ENCODE measurements at places on chromosomes 11 and 22.

DNA sequence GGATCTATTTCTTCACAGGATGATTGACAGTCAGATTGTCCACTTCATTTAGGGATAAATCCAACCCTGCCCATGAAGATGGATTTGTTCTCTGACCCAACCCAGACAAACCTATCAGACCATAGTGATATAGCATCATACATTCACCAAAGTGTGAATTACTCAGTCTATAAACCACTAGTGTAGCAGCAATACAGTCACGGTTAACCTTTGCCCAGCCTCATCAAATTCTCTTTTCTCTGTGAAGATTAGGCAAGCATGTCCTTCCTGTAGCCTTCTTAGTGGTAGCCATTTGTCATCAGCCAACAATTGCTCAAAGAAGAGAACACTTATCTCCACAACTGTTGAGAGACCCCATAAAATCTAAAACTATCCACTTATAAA is 14.4 kb upstream of the BIRC2 start:
- H3K4me1 ChIP-seq = no peaks in the 10 kb centered on the region
- H3K4me3 ChIP-seq = no peak overlapping the region
- no peak for DNase-seq
- no peaks in the 10 kb centered on the region for H3K36me3 ChIP-seq
- H3K27me3 ChIP-seq = no peaks in the 10 kb centered on the region

DNA sequence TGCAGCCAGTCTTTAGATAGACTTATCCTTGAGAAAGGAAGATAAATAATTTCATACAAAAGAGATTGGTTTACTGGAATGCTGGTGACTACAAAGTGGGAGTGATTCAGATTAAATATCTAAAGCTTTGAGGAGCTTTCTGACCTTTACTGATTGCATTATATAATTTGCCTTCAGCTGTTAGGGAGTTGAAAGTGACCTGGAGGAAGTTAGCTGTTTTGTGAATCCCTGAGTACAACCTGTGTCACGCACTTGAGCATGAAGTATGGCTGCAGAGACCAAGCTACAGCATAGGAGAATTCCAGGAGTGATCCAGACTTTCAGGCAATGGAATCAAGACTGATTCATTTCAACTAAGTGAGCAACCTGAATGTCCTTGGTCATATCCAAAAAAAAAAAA is 1848.3 kb upstream of the RAG2 start:
- H3K36me3 ChIP-seq = no peaks in the 10 kb centered on the region
- no peak for DNase-seq
- H3K4me3 ChIP-seq = no peak overlapping the region
- no peak overlapping the region for H3K27ac ChIP-seq

GRCh38 chr11:72724851-72725723 is 27.1 kb downstream of the ARAP1 start:
- H3K27me3 ChIP-seq = no peaks in the 10 kb centered on the region
- peak; percentile 86 for DNase-seq
- no peak overlapping the region for H3K27ac ChIP-seq
- peaks cover 19% of the 10 kb centered on the region for H3K4me1 ChIP-seq

DNA sequence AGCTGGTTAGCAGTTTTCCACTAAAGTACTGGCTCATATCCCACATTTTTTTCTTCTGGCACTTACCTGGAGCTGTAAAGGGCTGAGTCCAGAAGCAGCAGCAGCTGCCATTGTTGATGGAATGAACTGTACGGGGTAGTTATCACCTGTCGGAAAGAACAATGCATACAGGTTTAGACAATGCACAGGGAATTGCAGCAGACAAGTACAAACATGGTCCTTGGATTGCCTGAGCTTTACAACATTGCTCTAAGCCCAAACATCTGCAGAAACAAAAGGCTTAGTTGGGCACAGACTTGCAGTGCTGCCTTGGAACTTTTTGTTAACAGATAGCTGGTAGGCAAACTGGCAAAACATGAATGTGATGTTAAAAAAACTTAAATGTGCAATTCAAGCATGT is 258.8 kb downstream of the SOX6 start:
- no peak overlapping the region for H3K4me3 ChIP-seq
- DNase-seq = no peak
- H3K4me1 ChIP-seq = no peaks in the 10 kb centered on the region
- no peaks in the 10 kb centered on the region for H3K27me3 ChIP-seq
- H3K36me3 ChIP-seq = no peaks in the 10 kb centered on the region

- no peak overlapping the region for H3K27ac ChIP-seq
- peaks cover 9% of the 10 kb centered on the region for H3K4me1 ChIP-seq
- H3K36me3 ChIP-seq = no peaks in the 10 kb centered on the region
- DNase-seq = no peak
- H3K27me3 ChIP-seq = no peaks in the 10 kb centered on the region
Measured at GRCh38 chr11:114192841-114193389, 103.3 kb upstream of the NNMT start.

DNA sequence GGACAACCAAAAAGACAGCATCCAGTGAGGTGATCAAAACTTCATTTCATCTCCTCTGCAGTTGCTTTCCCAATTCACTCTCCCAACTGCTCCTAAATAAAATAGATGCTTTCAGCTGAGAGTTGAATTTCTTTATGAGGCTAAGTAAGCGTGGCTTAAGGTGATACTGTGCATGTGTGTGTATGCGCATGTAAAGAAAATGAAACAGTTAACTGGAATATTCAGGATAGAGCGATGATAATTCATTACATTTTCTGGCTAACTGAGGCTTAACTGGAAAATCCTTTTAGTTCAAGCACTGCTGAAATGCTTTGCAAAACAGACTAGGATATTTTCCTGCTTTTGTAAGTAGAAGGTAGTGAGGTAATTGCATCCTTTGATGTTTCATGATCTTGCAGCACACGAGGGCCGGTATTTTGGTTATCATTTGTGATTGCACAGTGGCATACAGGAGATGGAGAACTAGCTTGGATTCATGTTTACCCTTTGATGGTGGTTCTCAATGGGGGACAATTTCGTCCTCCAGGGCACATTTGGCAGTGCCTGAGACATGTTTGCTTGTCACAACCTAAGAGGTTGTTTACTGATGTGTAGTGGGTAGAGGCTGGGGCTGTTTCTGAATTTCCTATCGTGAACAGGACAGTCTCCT is 71.2 kb downstream of the ZBTB16 start:
- DNase-seq = no peak
- H3K4me1 ChIP-seq = peaks cover 9% of the 10 kb centered on the region
- H3K27ac ChIP-seq = no peak overlapping the region
- H3K27me3 ChIP-seq = no peaks in the 10 kb centered on the region
- no peak overlapping the region for H3K4me3 ChIP-seq

DNA sequence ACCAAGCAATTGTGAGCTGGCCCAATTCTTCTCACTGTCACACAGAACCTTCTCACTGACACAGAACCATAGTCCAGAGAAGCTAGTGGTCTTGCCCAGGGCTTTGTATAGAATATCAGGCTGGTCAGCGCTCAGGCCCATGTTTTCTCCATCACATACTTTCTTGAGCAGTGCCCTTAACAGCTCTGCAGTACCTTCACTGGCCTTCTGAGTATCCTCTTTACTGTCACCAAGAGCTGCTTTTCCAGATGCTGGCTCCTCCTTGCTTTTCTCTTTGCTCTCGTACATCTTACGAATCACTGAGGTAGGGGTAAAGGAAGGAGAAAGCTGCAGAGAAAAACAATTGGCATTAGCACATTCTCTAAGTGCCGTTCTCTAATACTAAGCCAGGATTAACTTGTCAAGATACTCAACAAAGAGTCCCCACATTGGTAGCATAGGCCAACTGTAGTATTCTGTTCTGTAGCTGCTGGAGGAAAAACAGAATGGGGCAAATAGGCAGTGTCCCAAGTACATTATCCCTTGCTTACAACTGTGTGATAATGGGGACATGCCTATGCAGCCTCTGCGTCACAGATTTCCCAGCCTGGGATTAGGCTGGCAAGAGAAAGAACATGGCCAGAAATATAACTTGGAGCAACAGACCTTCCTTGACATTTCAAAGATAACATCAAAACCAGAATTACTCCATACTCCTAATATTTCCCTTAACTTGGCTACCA is 43.5 kb downstream of the DRG1 start:
- no peaks in the 10 kb centered on the region for H3K4me1 ChIP-seq
- H3K4me3 ChIP-seq = no peak overlapping the region
- peaks cover 36% of the 10 kb centered on the region for H3K36me3 ChIP-seq

- H3K4me1 ChIP-seq = peaks cover 43% of the 10 kb centered on the region
- H3K4me3 ChIP-seq = no peak overlapping the region
- DNase-seq = no peak
- H3K36me3 ChIP-seq = no peaks in the 10 kb centered on the region
Measured at GRCh38 chr11:119619665-119620064, 109.3 kb downstream of the NECTIN1 start.

- H3K4me1 ChIP-seq = peaks cover 17% of the 10 kb centered on the region
- no peak overlapping the region for H3K27ac ChIP-seq
- no peaks in the 10 kb centered on the region for H3K36me3 ChIP-seq
- no peak overlapping the region for H3K4me3 ChIP-seq
Measured at GRCh38 chr22:46809153-46809885, 46.9 kb downstream of the TBC1D22A start.

GRCh38 chr11:73204711-73205121 is 13.4 kb upstream of the P2RY2 start:
- no peaks in the 10 kb centered on the region for H3K36me3 ChIP-seq
- no peak overlapping the region for H3K4me3 ChIP-seq
- no peaks in the 10 kb centered on the region for H3K27me3 ChIP-seq

DNA sequence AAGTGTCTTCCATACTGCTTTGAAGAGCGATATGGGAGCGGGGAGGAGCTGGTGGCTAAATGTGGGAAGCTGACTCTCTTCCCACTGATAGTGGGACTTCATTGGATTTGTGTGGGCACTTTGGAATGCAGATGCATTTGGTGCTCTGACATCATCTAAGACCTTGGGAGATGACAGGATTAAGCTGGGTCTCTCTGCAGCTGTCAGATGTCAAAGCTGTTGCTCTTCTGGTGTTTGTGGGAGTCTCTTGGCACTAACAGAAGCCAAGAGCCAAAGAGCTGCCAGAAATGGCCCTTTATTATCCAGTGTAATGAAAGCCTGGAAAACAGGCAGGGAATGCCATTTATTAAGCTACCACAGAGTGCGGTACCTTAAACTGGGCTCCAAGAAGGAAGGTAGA is 20.6 kb downstream of the GRAMD1B start:
- peaks cover 13% of the 10 kb centered on the region for H3K4me1 ChIP-seq
- no peak overlapping the region for H3K27ac ChIP-seq
- DNase-seq = no peak
- no peak overlapping the region for H3K4me3 ChIP-seq
- H3K36me3 ChIP-seq = no peaks in the 10 kb centered on the region

GRCh38 chr22:26822313-26822712 is 164.9 kb downstream of the MIAT start:
- no peaks in the 10 kb centered on the region for H3K4me1 ChIP-seq
- H3K27ac ChIP-seq = no peak overlapping the region
- H3K27me3 ChIP-seq = no peaks in the 10 kb centered on the region
- no peak for DNase-seq
